ENCODE measurements at places on chromosomes 6 and 20. TPM values are rescaled to one million over a fixed set of nuclear protein-coding genes. Genes with fewer than 3 reads are reported as not detected.

The BMP2 gene
- total RNA-seq, result 2.2 TPM

The CPNE5 gene
- 0.47 TPM for total RNA-seq

The RAD21L1 gene
- under 0.01 TPM for total RNA-seq

The DYNLT2 gene
- 0.63 TPM for total RNA-seq

The SLC22A7 gene
- not detected for total RNA-seq

The IPCEF1 gene
- 0.47 TPM for total RNA-seq

The SLC25A27 gene
- total RNA-seq, result 5.7 TPM

The TRDN gene
- not detected for total RNA-seq

The C6orf15 gene
- not detected for total RNA-seq

The SPTLC3 gene
- 4.6 TPM for total RNA-seq

The ASIP gene
- not detected for total RNA-seq

The TGM3 gene
- total RNA-seq, result 0.09 TPM

The ULBP2 gene
- 1.9 TPM for total RNA-seq
